ENCODE measurements at places on chromosomes 2 and 18.

DNA sequence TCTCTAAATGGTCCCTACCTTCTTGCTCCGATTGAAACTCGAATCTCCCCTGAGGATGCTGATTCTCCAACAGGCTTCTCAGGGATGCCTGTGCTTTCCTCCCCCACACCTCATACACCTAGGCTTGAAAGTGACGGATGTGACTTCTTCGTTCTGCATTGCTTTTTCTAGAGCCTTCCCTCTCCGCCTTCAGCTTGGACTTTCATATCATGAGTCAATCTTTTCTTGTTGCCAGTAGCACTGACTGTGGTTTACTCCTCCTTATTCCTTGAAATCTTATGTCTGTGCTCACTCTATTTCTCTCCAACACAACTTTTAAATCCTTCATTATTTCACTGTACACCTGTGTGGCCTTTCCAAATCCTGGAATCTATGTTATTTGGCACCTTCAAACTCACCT is 451.4 kb downstream of the TMX3 start:
- no peak for DNase-seq

GRCh38 chr2:24878341-24878740 is 41.7 kb downstream of the ADCY3 start:
- DNase-seq = no peak

DNA sequence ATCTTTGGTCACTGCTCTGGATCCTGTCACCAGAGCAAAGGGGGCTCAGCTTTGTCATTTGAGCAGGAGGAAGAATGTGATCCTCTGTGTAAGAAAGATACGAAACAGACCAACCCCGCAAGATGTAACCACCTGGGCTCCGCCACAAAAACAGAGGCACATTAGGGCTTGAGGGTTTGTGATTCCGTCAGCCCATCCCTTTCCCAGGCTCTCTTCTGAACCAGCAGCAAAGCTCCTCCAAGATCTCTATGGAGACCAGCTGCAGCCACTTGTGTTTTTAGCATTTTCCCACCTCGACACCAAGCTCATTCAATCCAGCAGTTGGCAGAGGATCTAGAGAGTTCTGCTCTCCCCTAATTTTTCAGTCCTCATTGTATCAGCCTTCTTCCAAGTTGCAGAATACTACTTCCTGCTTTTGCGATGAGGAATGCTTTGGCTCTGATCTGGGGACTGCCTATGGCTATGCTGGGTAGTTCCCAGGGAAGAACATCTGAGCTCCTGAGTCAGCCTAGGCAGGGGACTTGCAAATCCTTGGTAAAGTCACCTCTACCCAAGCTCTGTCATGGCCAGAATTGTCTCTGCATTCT is 139.6 kb upstream of the RAB12 start:
- DNase-seq = no peak

- DNase-seq = no peak
Measured at GRCh38 chr2:201419057-201419635, 32.1 kb downstream of the TRAK2 start.

DNA sequence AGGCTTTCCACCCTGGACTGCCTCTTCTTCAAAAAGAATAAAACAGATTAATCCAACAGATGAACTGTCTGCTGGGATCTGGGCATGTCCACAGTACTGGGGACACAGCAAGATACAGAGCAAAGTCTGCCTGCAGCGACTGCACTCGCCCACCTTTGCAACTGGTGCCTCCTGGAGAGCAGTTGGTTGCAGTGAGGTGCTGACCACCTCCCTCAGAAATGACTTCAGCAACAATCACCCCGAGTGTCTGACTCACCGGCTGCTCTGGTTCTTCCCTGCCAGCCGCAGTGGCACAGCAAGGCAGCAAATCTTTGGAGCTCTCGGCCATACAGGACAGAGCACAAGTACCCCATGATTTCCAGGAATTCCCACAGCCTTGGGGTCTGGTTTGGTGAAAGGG is 179.7 kb downstream of the ANAPC1 start:
- DNase-seq = no peak

- DNase-seq = no peak
Measured at GRCh38 chr2:162509288-162509968, 165.5 kb downstream of the GCA start.

DNA sequence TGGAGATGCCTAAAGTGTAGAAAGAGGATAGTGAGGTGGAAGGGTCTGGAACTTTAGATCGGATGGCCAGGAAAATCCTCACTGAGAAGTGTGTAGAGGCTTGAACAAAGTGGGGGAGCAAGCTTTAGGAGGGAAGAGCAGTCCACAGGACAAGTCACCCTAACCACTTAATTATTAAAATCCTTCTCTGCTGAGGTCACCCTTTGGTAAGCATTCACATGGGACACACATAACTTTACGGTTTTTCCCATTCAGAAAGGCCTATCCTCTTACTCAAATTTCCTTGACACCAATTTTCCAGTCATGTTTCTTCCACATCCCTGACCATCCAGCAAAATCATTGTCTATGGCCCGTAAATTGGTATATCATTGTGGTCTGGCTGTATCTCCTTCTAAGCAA is 31.0 kb upstream of the ZEB2 start:
- DNase-seq = no peak

GRCh38 chr2:133755480-133756300 is 187.4 kb upstream of the NCKAP5 start:
- DNase-seq = no peak

DNA sequence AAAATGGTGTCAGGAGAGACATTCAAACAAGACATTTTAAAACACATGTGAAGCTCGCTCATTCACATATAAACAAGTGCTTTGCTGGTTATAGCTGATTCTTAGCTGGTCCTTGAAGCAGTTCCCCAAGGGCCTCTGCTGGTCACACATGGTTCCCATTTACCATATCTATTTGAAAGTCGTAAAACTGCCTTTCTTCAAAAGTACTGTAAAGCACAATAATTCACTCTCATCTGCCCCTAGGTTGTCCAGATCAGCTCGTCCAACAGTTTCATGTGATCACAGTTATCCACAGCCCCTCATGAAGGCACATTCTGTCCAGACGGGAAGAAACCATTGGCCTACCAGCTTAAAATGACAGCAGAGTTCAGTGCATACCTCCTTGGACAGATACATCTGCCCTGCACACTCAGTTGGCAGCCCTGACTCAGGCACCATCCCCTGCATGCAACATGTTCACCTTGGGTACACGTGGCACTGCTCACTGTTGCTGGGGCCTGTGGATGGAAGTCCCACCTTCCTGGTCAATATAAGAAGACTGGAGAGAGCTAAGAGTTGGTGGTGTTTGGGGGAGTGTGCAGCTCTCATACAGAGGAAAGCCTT is 108.0 kb upstream of the HAAO start:
- no peak for DNase-seq

DNA sequence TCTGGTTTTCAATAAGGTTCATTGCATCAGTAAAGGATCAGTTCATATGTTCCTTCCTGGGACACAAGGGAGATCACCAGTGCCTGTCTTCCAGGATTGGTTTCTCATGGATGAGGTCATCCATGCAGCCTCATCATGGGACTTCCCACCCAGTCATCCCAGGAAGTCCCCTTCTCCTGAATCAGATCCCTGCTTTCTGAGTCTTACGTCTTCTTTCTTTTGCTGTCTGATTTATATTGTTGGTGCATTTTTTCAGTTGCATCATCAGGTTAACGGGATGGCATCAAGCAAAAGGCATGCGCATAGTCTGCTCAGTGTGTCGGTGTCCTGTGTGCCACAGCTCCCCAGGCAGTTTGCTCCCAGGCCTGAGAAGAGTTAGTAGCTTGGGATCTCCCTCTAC is 105.9 kb downstream of the SOX11 start:
- DNase-seq = no peak

DNA sequence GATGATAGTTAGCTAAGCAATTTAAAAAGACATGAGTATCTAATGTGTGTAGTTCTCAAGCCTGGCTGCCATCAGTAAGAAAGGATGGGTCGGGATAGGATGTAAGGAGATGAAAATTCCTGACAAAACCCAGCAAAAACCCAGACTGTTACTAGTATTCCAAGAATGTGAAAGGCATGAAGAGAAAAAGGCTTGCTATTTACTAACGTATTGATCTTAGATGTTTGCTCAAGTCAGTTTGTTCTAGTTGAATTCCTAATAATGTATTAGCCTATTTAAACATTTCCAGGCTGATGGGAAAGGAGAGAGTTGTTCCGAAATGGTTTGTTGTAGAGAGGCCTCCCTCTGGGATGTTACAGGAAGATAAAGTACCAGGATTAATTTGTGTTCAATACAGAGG is 88.2 kb downstream of the ZNF532 start:
- DNase-seq = no peak

DNA sequence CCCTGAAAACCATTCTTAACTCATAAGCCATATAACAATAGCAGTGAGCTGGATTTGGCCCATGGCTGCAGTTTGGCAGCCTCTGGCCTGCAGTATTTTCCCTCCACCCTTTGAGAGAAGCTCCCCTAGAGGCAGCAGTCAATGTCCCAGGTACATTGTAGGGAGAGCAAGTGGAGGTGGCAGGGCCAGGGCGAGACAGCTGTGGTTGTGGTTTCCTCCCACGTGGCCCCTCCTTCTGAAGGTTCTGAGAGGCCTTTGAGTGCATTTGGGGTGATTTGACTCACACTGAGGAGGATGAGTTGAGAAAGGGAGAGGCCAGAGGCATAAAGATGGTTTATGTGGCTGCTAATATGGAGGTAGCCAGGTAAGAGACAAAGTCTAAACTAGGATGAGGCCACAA is 45.5 kb upstream of the LDAH start:
- DNase-seq = no peak

DNA sequence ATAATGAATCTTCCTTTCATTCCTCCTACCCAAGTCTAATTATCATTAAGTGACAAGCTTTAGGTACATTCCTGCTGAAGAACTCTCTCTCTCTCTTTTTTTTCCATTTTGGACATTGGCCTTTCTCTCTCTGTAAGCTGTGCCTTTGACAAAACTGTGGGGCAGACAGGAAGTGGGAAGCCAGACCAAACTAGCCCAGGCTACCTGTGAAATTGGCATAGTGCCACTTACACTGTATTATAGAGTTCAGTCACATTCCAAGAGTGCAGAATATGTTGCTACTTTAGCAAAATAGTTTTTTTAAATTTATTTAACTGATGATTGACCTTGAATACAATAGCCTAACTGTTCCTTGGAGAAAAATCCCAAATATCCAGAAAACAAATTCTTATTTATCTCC is 381.5 kb upstream of the ETAA1 start:
- no peak for DNase-seq

GRCh38 chr2:223724861-223725260 is 112.5 kb downstream of the AP1S3 start:
- no peak for DNase-seq

- no peak for DNase-seq
Measured at GRCh38 chr2:151198645-151199044, 63.0 kb downstream of the RBM43 start.
